ENCODE measurements at places on chromosomes 6 and 20.
A peak's percentile ranks its signal among the peaks of the same experiment; 100 is the strongest.

- DNase-seq = peak; percentile 58
Observed at GRCh38 chr6:134510142-134510541, 192.2 kb upstream of the SGK1 start.

DNA sequence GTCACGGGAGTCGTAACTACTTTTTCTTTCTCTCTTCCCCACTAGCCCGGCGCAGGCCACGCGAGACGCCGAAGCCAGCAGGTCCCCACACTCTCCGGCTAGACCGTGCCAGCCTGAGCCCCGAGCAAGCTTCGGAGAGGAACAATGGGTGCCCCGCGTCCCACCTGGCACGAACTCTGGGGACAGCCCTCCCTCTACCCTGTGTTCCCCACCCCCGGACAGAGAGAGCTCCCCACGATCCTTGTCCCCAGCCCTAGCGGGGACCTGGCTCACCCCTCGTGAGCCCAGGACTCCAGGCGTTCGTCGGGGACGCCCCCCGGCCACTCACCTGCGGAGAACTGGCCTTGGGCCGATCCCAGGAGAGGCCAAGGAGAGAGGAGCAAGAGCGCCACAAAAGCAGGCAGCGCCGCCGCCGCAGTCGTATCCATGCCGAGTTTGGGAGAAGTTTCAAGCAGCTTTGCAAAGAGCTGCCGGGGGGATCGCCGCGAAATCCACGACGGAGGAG, 416 bp downstream of the PTPRK start:
- no peak for DNase-seq

DNA sequence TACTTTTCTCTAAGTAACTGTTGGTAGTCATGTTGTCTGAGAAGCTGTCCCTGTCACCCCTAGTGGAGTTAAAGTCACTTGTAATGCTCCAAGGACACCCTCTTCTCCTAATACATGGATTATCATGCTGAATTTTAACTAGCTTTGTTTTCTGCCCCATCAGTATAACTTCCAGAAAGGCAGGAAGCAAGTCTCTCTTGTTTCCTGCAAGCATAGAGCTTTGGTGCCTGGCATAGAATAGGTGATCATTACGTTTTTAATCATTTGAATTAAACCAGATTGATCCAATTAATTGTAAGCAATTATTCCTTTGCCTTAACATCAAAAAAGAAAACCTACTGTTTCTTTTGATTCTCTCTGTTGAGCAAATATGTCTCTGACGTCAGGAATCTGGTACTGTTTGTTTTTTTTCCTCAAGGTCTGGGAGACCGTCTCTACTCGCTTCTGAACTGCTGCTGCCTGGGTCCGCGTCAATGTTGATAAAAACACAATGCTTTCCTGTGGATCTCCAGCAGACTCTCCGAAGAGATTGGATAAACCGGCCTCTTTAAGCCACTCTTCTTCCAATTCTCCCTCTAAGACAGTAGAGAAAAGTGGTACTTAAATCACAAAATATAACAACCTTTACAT, 71.8 kb downstream of the ARHGAP18 start:
- peak; percentile 43 for DNase-seq

- DNase-seq = no peak
Observed at GRCh38 chr6:83071707-83072106, 4.2 kb downstream of the DOP1A start.

GRCh38 chr6:14639983-14640599, 522.5 kb downstream of the CD83 start:
- no peak for DNase-seq

DNA sequence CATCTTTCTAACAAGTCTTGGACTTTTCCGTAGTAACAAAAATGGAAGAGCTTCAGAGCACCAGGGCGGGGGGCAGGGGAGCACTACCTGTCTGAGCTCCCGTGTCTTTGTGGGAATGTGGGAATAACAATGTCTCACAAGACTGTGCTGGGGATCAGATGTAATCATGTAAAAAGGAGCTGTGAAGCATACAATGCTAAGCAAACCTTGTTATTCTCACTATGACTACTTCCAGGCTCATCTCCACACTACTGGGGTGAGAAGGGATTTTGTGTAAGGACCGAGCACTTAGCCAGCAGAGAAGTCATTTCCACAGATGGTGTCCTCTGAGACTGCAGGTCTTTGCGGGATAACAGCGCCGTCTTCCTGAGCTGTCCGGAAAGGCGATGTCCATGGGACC, 27.1 kb downstream of the PRR18 start:
- DNase-seq = no peak

GRCh38 chr20:64064145-64064698, 1.2 kb downstream of the TCEA2 start:
- no peak for DNase-seq

DNA sequence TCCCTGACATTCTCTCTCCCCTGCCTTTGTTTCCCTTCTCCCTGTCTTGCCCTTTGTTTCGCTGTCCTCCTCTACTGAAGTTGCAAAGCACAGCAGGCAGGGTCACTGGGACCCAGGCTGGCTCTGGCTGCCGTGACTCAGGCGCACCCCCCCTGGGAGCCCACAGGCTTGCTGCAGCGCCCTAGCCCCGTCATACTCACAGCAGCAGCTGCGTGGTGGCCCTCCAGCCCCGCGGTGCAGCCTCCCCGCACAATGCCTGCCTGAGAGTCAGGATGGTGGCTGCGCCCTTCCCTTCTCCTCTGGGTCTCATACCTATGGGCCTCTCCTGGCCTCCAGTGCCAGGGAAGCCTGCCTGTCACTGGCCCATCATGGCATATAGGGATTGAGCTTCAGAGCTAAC, 41.7 kb downstream of the TXNDC5 start:
- no peak for DNase-seq

DNA sequence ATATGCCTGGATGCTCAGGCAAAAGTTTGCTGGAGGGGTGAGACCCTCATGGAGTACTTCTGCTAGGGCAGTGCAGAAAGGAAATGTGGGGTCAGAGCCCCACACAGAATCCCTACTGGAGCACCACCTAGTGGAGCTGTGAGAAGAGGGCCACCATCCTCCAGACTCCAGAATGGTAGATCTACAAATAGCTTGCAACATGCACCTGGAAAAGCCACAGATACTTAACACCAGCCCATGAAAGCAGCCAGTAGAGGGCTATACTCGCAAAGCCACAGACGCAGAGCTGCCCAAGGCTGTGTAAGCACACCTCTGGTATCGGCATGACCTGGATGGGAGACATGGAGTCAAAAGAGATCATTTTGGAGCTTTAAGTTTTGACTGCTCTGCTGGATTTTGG, 60.7 kb upstream of the GJE1 start:
- no peak for DNase-seq

- no peak for DNase-seq
Observed at GRCh38 chr6:78832091-78832808, 35.1 kb upstream of the IRAK1BP1 start.
